Stomach (tissue), 19 donors: ENCODE measurements at places on chromosomes 16 and 17. TPM values are rescaled to one million over a fixed set of nuclear protein-coding genes. Genes with fewer than 3 reads are reported as not detected.
A peak's percentile ranks its signal among the peaks of the same experiment; 100 is the strongest.

The HBQ1 gene
- total RNA-seq = not detected

The SPATA32 gene
- not detected for total RNA-seq

DNA sequence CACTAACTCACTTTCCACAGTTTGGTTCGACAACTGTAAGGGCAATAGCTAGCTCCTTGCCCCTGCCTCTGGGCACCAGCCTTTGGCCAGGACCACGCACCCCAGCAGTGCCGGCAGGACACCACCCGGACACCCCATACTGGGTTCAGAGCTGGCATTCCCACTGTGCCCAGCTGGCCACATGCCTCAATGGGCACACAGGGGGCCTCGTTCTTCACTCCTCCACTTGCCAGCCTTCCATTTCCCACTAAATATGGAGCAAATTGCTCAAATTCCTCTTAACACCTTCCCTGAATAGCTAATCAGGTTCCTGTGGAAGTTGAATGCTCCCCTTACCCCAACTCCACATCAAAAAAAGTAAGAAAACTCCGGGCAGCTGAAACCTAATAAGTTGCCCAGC is 52.5 kb downstream of the PIPOX start:
- H3K4me3 ChIP-seq = no peak overlapping the region
- no peak for DNase-seq
- peaks cover 100% of the 10 kb centered on the region for H3K36me3 ChIP-seq
- H3K4me1 ChIP-seq = no peaks in the 10 kb centered on the region
- H3K27me3 ChIP-seq = no peaks in the 10 kb centered on the region

The NDRG4 gene
- 20.1 TPM for total RNA-seq

The PERCC1 gene
- not detected for total RNA-seq

DNA sequence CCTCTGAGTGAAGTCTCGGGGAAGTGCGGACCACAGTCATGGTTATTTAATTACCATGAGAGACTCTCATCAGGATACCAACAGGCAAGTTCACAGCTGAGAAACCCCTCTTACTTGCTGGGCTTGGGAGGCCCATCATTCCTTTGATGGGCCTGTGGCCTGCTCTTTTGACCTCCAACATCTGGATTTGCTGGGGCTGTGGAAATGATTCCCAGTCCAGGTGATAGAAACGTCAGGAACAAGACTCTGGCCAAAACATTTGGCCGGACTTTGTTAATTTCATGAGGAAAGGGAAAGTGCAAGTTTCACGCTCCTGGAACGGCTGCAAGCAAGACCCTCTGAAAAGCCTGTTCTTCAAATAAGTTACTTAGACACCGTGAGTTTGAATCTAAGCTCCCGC is 42.5 kb downstream of the TMEM114 start:
- DNase-seq = peak; percentile 13
- H3K4me3 ChIP-seq = no peak overlapping the region
- H3K4me1 ChIP-seq = no peaks in the 10 kb centered on the region

DNA sequence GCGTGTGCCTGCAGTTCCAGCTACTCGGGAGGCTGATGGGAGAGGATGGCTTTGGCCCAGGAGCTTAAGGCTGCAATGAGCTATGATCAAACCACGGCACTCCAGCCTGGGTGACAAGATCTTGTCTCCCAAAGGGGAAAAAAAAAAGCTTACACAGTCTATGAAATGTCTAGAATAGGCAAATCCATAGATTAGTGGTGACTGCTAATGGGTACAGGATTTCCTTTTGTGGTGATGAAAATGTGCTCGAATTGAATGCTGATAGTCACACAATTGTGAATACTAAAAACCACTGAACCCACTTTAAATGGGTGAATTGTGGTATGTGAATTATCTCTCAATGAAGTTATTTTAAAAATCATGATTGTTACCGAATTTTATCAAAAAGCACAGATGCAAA is 14.9 kb downstream of the USP7 start:
- H3K27ac ChIP-seq = no peak overlapping the region
- H3K27me3 ChIP-seq = no peaks in the 10 kb centered on the region

The ABCC11 gene
- not detected for total RNA-seq

The ASPHD1 gene
- not detected for total RNA-seq

The ITGB3 gene
- 7.1 TPM for total RNA-seq

The CD300LB gene
- not detected for total RNA-seq

The ZG16 gene
- 33.6 TPM for total RNA-seq

The PHOSPHO1 gene
- 7.7 TPM for total RNA-seq

DNA sequence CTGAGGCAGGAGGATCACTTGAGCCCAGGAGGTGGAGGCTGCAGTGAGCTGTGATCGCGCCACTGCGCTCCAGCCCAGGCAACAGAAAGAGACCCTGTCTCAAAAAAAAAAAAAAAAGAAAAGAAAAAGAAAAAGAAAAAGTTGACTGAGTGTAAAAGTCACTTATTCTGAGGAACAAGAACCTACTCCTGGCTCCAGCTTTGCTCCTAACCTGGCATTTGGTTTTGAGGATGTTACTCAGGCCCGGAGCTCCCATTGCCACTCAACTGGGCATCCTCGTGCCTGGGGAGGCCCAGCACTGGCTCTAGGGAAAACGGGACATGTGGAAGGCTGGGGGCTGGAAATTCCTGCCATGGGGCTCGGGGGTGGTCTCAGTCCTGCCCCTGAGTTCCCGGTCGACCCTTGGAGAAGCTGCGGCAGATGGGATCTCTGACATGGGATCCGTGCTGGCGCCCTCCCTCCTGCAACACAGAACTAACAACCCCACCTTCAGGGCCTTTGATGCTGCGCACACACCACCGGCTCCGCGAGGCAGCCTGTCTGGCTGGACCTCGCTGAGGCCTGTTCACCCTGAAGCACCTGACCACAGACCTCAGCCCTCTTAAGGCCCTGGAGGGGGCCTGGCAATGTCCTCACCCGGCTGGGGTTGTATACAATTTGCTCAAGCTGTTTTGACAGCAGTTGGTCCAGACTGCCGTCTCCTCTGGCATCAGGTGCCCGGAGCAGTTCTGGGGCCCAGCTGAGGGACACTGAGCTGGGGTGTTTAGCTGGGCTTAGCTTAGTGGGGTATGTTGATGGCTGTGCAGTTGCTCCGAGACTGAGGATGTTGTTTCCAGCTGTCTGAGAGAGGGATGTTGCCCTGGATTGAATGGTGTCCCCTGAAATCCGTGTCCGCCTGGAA is 12.3 kb downstream of the CD7 start:
- no peaks in the 10 kb centered on the region for H3K36me3 ChIP-seq
- no peak for DNase-seq
- peaks cover 11% of the 10 kb centered on the region for H3K4me1 ChIP-seq
- no peaks in the 10 kb centered on the region for H3K27me3 ChIP-seq

DNA sequence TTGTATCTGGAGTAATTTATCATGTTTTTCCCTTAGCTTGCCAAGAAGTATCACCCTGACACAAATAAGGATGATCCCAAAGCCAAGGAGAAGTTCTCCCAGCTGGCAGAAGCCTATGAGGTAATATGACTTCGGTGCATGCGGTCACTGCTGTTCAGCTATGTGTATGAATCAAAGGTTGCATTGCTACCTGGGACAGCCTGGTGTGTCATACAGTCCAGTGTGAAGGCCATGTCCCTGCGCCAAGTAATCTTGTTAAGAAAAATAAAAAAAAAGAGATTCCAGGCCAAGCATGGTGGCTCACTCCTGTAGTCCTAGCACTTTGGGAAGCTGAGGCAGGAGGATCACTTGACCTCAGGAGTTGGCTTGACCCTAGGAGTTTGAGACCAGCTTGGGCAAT is 11.7 kb downstream of the DNAJA3 start:
- DNase-seq = no peak
- no peak overlapping the region for H3K4me3 ChIP-seq
- H3K4me1 ChIP-seq = peaks cover 4% of the 10 kb centered on the region
- H3K27ac ChIP-seq = no peak overlapping the region

GRCh38 chr17:48037036-48037837 is at the start of gene COPZ2:
COPZ2 (minus strand) TSS chr17:48037797; CDS start chr17:48037777, 20 bp downstream.
- H3K36me3 ChIP-seq = peaks cover 4% of the 10 kb centered on the region
- H3K27me3 ChIP-seq = no peaks in the 10 kb centered on the region
- H3K27ac ChIP-seq = peak within 1 kb of the TSS; percentile 78
- peak within 1 kb of the TSS; percentile 61 for H3K4me3 ChIP-seq
- DNase-seq = peak; percentile 76

- no peaks in the 10 kb centered on the region for H3K36me3 ChIP-seq
- no peak overlapping the region for H3K4me3 ChIP-seq
- H3K27ac ChIP-seq = no peak overlapping the region
- no peaks in the 10 kb centered on the region for H3K27me3 ChIP-seq
- no peak for DNase-seq
Observed at GRCh38 chr16:86133847-86134375, 234.9 kb downstream of the IRF8 start.

DNA sequence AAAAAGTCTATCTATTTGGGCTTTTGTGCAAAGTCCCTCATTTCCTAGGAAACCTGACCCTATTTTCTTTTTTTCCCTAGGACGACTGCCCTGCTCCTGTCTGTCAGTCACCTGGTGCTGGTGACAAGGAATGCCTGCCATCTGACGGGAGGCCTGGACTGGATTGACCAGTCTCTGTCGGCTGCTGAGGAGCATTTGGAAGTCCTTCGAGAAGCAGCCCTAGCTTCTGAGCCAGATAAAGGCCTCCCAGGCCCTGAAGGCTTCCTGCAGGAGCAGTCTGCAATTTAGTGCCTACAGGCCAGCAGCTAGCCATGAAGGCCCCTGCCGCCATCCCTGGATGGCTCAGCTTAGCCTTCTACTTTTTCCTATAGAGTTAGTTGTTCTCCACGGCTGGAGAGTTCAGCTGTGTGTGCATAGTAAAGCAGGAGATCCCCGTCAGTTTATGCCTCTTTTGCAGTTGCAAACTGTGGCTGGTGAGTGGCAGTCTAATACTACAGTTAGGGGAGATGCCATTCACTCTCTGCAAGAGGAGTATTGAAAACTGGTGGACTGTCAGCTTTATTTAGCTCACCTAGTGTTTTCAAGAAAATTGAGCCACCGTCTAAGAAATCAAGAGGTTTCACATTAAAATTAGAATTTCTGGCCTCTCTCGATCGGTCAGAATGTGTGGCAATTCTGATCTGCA is 12.9 kb downstream of the TMEM98 start:
- no peaks in the 10 kb centered on the region for H3K27me3 ChIP-seq
- no peak for DNase-seq
- H3K4me1 ChIP-seq = peaks cover 16% of the 10 kb centered on the region
- peaks cover 63% of the 10 kb centered on the region for H3K36me3 ChIP-seq
- no peak overlapping the region for H3K4me3 ChIP-seq

- H3K4me3 ChIP-seq = no peak overlapping the region
- peaks cover 31% of the 10 kb centered on the region for H3K36me3 ChIP-seq
- H3K4me1 ChIP-seq = no peaks in the 10 kb centered on the region
- H3K27ac ChIP-seq = no peak overlapping the region
- peak; percentile 67 for DNase-seq
- no peaks in the 10 kb centered on the region for H3K27me3 ChIP-seq
Observed at GRCh38 chr17:320809-321385, 31.7 kb downstream of the RPH3AL start.

The ICAM2 gene
- total RNA-seq = not detected

The MT4 gene
- not detected for total RNA-seq

DNA sequence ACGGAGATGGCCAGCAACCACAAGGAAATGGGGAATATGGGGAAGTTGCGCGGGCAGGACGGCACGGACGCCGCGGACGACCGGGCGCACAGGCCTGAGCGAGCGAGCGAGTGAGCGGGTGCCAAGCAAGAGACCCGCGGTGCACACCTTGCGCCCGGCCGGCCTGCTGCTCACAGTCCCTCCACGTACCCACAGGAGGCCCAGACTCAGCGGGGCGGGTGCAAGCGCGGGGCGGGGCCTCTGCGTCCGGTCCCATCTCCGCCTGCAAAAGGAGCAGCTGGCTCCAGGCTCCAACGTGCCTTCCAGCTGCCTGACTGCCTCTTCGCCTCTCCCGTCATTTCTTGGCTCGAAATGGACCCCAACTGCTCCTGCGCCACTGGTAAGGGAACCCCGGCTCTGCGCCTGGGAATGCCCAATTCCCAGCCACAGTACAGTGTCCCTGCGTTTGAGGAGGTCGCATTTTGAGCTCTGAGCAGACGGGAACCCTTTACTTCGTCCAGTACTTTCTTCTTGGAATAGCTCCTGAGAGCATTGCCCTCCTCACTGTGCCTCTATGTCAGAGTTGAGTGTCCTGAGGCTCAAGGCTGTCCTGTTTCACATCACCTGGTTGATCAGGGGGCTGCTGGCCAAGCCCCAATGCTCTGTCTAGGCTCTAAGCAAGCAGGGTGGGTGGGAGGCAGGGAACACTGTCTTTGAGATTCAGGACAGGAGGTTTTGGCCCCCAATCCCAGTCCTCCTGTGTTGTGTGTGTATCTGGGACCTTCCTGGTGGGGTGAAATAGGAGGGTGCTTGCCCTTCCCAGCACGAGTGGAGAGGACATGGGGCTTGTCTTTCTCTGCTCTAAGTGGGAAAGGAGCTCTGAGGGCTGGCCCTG is 8.1 kb upstream of the MT1E start:
- H3K27ac ChIP-seq = peak overlapping the region; percentile 77
- peaks cover 17% of the 10 kb centered on the region for H3K27me3 ChIP-seq
- peaks cover 14% of the 10 kb centered on the region for H3K4me1 ChIP-seq
- peak overlapping the region; percentile 44 for H3K4me3 ChIP-seq
- H3K36me3 ChIP-seq = no peaks in the 10 kb centered on the region
- DNase-seq = peak; percentile 80

GRCh38 chr16:68367030-68367429 is 56.2 kb downstream of the PRMT7 start:
- H3K27ac ChIP-seq = no peak overlapping the region
- DNase-seq = peak; percentile 48
- no peaks in the 10 kb centered on the region for H3K27me3 ChIP-seq
- H3K36me3 ChIP-seq = peaks cover 44% of the 10 kb centered on the region
- H3K4me3 ChIP-seq = no peak overlapping the region

DNA sequence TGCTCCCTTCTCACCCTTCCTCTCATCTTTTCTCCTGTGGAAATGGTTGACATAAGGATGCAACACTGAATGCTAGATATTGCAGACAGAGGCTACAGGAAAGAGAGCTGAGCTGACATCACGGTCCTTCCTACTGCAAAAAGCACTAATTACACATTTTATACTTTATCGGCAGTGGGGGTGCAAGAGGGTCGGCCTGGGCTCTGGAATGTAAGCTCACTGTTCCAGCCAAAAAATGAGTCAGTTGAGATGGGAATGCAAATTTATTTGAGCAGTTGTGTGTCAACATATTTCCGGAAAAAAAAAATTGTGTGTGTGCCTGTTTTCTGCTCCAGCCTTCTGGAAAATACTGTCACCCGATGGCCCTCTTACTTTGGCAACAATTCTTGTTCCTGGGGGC is 14.1 kb upstream of the MRTFB start:
- H3K27me3 ChIP-seq = no peaks in the 10 kb centered on the region
- H3K27ac ChIP-seq = peak overlapping the region; percentile 66
- H3K4me3 ChIP-seq = no peak overlapping the region
- H3K36me3 ChIP-seq = no peaks in the 10 kb centered on the region

The EFCAB5 gene
- not detected for total RNA-seq
